Bronchus fibroblast of lung (primary cell): ENCODE measurements at places on chromosomes 2 and 18. TPM values are rescaled to one million over a fixed set of nuclear protein-coding genes. Genes with fewer than 3 reads are reported as not detected.

The AFF3 gene
- 9.1 and 11.3 TPM in 2 replicates for total RNA-seq

The DUSP19 gene
- 1.2 and 1.5 TPM in 2 replicates for total RNA-seq

The GAL3ST2 gene
- not detected in 2 replicates for total RNA-seq

The LHCGR gene
- not detected in 2 replicates for total RNA-seq

The SERPINB12 gene
- total RNA-seq: not detected in 2 replicates

The FAM237A gene
- total RNA-seq: not detected in 2 replicates

The RBM45 gene
- 11.6 and 14.1 TPM in 2 replicates for total RNA-seq

The NEURL3 gene
- not detected in 2 replicates for total RNA-seq

The BOLA3 gene
- 89.8 and 129 TPM in 2 replicates for total RNA-seq

The CCBE1 gene
- total RNA-seq: 52.3 and 55.1 TPM in 2 replicates
